ENCODE measurements at places on chromosomes 4 and X.
A peak's percentile ranks its signal among the peaks of the same experiment; 100 is the strongest.

DNA sequence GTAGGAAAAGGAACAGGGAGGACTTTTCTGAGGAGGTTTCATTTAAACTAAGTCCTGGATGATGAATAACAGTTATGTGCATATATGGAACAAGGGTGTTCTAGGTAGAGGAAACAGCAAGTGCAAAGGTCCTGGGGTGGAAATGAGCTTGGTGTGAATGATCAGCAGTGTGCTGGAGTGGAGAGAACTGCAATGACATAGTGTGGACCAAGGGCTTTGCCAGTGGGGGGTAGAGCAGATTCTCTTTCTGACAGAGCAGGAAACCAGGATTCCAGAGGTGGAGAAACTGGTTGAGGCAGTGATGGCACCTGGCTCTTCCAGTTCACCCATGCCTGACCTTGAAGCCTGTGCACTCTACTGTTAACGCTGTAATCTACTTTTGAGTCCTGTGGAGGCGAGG lies 1.7 kb downstream of the PPP1R3F start:
- no peak for DNase-seq

DNA sequence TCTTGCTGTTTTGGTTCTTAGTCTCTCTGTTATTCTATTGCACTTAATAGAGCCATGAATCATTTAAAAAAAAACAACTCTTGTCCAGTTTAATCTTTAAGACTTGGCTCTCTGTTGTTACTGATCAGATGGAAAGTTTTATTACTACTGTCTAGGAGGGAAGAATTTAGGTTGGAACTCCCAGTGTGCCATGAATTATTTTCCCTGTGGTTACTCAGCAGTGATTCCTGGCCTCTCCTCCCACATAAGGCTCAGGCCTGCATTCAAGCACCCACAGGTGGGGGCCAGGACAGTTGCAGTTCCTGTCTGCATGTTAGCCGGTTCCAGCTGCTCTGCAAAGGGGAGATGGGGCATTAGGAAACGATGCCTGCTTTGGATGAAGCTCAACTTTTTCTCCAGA lies 29.8 kb upstream of the ESX1 start:
- no peak for DNase-seq

DNA sequence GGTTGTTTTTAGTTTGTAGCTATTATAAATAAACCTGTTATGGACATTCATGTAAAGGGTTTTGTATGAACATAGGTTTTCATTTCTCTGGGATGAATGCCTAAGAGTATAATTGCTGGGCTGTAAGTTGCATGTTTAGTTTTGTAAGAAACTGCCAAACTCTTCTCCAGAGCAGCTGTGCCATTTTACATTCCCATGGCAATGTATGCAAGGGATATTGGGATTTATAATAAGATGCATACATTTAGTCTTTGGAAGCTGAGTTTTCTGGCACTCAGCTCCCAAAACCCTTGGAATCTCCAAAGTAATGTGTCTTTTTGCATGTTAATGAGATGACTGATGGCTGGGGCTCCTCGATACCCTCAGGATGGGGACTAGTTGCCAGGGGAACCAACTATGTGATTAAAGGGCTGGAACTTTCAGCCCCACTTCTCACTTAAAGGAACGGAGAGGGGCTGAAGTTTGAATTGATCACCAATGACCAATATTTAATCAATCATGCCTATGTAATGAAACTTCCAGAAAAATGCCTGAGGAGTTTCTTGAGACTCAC lies 44.0 kb downstream of the SERTM2 start:
- no peak for DNase-seq

DNA sequence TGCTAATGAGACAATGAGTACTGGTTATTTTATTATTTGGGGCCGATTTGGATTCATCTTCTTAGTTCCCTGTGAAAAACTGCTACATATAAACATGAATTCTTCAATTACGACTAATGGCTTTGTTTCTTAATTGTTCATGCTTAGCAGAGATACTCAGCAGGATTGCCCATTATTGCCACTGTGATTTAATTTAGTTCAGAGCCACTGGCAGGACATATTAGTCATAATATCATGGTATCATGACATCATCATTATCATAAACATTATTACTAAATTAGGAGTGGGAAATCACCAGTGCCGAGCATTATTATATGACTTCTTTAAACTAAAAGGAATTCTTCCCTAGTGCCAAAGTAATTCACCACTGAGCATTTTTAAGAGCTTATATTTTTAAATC lies 201.4 kb downstream of the SPOCK3 start:
- no peak for DNase-seq

DNA sequence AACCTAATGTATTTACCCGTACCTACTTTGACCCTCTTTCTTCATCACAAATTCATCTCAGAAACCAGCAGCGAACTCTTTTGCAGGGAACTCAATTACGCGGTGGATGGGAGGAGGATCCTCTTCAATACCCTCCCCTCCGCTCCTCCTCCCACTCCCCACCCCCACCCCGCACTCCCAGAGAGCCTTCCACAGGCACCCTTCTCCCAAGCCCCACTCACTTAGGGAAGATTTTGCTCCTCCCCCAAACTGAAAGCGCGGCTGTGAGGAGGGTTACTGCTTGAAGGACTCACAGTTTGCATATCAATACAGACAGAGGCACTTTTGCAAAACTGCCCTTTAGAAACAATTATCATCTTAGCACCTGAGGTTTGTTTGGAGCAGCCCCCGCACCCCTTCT lies 960 bp upstream of the IL1RAPL1 start:
- no peak for DNase-seq

- no peak for DNase-seq
Observed at GRCh38 chr4:86652332-86652932, 58.3 kb downstream of the PTPN13 start.

DNA sequence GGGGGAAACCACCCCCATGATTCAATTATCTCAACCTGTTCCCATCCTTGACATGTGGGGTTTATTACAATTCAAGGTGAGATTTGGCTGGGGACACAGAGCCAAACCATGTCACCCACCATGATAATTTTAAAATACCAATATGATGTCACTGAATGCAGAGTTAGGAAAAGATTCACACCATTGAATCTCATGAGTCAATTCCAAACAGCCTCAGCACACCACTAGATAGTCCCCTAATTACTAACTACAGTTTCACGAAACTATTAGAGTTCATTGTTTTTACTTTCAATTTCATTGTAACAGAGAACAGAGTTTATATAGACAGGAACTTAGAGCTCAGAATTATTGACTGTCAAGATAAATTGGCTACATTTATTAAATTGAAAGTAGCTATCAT lies 410.2 kb downstream of the FAM47A start:
- no peak for DNase-seq

DNA sequence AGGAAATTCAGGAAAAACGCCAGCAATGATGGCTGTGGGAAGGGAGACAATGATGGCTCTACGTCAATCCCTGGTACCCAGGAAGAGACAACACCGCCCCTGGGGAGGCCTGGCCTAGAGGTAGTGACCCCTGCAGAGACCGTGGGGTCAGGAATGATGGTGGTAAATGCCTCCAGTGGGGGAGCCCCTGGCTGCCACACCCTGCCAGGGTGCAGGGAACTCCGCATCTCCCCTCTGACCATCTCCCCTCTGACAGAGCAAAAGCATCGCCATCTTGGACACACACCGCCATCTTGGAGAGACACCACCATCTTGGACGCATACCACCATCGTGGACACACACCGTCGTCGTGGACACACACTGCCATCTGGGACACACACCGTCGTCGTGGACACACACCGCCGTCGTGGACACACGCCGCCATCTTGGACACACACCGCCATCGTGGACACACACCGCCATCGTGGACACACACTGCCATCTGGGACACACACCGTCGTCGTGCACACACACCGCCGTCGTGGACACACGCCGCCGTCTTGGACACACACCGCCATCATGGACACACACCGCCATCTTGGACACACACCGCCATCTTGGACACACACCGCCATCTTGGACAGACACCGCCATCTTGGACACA lies 9.9 kb downstream of the ASMTL start:
- no peak for DNase-seq

- DNase-seq: no peak
Observed at GRCh38 chr4:176444741-176445140, 125.0 kb downstream of the SPCS3 start.

DNA sequence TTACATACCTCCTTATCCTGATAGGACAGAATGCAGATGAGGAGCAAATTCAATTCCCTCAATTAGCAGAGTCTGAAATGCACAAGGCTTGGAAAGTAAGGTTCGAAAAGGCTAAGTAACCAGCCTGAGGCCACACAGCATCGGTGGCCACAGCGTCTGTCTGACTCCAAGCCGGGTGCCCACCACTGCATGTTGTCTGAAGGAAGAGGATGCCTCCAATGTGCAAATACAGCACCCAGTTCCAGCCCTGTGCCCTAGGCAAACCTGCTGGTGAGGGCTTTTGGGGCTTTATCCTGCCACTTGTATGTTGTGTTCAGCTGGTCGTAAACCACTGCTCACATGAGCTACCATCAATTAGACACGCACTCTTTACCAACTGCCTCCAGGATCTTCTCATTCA lies 48.6 kb upstream of the PPP2R2C start:
- DNase-seq: no peak

- DNase-seq: peak; percentile 22
Observed at GRCh38 chr4:37675587-37676290, 10.4 kb downstream of the RELL1 start.

DNA sequence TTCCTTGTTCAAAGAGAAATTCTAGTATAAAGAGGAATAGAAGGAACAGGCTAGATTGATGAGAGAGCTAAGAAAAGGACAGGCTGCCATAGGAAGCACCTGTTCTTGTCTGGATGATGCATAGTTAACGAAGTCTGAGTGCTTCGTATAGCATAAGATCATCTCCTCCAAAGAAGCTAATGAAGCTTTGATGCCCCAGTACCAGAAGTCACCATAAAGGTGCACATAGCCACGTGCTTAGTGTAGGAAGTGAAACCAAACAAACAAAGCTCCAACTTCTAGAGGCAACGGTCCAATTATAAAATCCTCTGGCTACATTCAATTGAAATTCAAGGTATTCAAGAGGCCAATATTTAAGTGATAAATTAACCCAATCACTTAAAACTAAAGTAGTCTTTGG lies 31.0 kb downstream of the AFAP1 start:
- no peak for DNase-seq

DNA sequence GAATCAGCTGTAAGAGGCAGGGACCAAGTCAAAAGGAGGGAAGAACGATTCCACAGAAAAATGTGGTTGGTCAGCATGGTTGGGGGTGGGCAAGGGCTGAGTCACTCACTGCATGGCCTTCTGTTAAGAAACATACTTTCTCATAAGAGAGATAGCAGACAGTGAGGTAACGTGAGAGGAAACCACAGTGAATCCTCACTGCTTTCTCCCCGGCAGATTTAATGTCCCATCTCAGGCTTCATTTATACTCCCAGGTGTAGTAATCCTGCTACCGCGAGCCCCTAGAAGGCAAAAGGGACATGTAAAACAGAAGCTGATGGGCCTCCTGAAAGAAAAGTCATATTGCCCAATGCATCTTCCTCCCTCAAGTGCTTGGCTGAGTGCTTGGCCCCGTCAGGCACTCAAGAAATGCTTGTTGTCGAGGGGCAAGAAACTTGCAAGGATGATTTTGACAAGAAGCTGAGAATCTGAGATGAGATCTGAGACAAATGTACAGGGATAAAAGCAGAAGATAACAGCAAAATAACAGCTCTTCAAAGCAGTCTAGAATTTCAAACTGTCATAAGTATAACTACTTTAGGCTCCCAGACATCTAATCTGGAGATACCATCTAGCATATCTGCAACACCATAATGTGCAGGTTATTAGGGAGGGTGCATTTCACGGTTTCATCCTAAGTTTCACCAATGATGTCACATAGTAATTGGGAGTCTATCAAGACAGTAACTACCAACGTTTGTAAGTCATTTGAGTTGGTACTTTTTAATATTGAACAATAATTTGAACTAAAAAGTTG lies 40.2 kb downstream of the SH3KBP1 start:
- DNase-seq: no peak

DNA sequence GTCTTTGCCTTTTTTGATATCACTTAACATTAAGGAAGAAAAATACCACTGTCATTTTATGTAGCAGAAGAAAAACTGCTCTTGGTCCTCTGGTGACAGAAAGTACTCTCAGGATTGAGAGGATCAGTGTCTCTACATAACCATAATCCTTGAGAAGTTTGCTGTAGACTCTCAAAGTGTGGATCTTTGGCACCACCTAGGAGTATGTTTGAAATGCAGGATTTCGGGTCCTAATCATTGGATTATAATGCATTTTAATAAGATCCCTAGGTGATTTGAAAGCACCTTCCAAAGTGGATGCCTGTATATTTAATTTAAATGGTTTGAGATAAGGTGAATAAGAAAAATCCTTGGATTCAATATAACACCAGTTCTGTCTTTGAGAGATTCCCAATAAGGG lies 23.2 kb downstream of the MOB1B start:
- no peak for DNase-seq

DNA sequence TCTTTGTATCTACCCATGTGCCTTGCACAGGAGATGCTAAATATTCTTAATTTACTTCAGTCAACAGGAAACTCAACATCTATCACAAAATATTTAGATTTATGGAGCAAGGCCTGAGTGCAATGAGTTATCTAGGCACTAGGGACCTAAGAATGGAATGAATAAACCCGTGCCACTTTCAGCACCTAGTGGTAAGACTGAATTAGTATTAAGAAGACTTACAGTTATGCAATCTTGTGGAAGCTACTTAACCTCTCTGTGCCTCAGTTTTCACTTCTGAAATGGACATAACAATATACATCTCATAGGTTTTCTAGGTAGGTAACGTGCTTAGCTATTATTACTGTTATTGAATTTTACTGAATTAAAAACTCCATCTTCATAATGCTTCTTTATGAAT lies 144.6 kb upstream of the MAP3K15 start:
- no peak for DNase-seq

DNA sequence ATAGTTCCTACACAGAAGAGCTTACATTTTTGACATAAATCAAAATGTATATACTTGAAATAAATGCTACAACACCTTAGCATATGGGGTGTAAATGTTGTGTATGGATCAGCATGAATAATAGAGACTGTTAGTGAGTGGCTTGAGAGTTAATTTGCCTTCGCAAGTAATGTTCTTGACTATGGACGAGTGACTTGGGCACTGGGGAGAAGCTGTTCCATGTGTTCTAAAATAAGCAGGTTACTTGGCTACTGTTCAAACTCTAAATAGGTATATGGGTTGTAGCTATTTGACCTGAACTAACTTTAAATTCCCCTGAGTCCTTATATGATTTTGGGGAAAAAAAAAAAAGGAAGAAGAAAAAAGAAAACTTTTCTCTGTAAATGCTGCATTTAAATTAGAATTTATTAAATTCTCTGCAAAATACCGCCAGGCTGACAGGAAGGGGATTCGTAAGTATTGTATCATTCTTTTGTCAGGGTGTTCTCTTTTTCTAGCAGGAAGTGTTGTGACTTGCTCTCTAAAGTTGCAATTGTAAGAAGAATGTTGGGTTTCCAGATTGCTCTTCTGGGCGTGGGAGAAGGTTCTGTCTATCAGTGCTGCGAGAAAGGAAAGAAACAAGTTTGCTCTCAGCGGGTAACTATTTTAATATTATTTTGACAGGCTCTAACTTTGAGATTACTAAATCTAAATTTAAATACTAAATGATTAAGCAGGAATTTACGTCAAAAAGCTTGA lies 32.2 kb downstream of the PLS3 start:
- no peak for DNase-seq

- DNase-seq: peak; percentile 79
Observed at GRCh38 chr4:48906206-48907173, at the start of gene OCIAD2. TSS of gene OCIAD2 (minus strand) at chr4:48906774. CDS start at chr4:48904549, 2,225 bp downstream.

GRCh38 chrX:37686996-37687395 lies 1.4 kb downstream of the XK start:
- no peak for DNase-seq

- no peak for DNase-seq
Observed at GRCh38 chr4:19178835-19179234, 1072.9 kb upstream of the SLIT2 start.

GRCh38 chrX:66200855-66201795 lies 37.1 kb downstream of the HEPH start:
- DNase-seq: no peak

All from activated naive CD8-positive, alpha-beta T cell treated with anti-CD3 and anti-CD28 coated beads for 36 hours (primary cell).